ENCODE measurements at places on chromosomes 16 and 17.

DNA sequence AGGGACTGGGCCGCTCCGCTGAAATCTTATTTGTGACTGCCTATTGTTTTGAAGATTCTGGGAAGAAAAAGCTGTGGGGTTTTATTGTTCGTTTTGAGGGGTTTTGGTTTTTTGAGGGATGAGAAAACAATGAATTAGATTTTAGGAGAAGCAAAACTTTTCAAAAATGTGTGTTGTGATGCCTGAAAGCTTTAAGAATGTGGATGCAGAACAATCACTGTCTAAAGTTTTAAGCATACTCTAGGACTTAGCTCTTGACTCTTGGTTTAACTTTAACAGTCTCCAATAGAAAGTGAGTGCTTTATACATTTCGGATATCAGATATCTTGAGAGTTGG lies 899 bp downstream of the CFAP52 start:
- DNase-seq: no peak

DNA sequence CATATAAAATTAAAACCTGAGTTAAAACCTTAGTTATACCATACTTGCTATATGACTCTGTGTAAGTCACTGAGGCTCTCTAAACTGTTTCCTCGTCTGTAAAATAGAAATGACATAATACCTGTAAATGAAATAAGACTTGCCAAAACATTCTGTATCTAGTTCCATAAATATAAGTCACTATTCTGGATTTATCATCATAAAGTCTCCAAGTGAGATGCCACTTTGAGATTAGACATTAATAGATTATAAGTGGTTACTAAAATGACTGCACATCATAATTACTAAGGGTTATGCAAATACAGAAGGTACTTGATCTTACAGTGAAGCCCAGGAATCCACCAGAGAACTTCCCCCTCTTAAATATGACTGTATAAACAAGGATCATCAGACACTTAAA lies 12.0 kb upstream of the BRIP1 start:
- DNase-seq: no peak

DNA sequence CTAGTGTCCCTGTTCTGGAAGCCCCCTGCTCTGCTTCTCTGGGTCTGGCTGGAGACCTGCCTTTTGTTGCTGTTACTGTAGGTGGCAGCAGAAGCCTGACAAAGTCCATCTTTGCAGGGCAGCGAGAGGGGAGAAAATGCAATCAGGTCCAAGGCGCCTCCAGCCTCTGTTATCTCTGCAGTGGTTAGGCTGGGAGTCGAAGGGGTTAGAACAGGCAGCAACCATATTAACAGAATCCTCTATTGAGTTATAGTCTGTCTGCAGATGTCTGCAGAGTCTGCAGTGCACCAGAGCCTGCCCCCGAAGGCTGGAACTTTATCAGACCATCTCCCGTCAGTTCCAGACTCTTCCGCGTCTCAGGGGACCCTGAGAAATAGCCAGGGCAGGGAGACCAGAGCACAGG lies 404.9 kb upstream of the EEF2KMT start:
- no peak for DNase-seq

DNA sequence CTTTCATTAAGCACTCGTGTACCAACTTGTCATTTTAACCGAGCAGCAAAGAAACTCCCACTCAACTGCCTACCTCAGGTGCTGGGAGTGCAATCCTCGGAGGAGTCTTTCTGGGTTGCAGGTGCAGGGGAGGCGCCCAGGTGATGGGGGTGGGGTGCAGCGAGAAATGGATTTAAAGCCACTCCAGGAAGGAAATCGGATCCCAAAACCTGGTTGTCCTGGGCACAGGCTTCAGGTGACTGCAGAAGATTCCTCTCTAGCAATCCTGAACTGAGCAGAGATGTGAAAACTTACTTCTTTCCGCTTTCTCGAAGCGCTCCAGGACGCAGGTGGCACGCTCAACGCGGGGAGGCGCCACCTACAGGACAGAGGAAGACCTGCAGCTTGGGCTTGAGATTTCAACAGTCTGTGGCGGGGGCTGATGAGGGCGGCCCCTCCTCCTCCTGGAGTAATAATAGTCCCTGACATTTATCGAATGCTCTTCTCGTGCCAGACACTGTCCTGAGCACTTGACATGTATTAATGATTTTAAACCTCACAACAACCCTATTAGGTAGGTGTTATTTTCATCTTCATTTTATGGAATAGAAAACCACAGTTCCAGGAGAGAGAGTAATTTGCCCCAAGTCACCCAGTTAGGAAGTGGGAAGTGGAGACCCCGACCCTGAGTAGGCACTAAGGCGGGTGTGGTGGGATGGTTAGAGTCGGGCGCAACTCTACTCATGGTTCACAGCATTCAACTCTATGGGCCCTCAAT lies 27.2 kb upstream of the SKAP1 start:
- DNase-seq: no peak

DNA sequence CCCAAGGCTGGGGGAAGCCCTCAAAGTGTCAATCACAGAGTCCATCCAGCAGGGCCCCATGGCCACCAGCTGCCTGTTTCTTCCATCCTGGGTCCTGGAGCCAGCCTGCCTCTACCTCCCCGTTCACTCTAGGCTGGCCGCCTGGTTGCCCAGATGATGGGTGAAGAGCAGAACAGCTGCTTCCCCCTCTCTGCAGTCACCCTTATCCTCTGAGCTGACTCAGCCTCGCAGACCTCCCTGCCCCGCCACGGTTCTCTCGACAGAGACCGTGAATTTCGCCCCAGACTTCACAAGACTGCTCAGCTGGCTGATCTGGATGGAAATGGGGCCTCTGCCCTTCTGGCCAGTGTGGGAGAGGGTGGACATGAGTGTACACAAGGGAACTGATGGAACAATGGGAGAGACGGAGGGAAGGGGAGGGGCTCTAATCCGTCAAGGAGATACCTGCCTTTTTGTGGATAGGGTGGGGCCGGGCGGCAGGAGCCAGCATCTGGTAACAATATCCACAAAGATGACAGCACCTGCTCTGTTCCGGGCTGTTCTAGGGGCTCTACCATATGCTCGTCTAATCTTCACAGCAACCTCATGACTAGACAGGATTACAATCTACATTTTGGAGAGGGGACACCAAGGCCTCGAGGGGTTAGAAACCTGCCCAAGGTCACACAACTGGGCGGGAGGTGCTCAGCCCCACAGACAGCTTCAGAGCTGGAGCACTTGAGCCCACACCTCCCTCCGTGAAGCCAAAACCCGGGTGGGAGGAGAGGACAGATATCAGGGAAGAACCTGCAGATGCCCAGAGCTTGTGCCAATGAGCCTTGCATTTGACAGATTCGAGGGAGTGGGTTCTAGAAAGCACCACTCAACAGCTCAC lies 136.0 kb downstream of the SDK2 start:
- DNase-seq: no peak

DNA sequence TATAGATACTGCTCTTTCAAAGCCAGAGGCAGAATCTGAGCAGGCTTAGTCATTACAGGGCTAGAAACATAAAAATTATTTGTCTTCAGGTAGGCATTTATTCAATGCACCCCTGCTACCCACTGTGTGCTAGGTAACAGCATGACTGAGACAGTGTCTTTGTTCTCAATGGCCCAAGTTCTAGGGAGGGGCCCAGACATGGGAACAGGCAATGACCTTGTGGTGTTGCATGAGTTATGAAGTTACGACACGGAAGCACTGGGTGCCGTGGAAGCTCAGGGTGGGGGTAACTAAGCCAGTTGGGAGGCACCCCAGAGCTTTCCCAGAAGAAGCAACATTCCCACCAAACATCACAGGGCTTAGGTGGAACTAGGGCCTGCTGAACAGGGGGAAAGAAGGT lies 87.0 kb downstream of the CPPED1 start:
- DNase-seq: no peak

DNA sequence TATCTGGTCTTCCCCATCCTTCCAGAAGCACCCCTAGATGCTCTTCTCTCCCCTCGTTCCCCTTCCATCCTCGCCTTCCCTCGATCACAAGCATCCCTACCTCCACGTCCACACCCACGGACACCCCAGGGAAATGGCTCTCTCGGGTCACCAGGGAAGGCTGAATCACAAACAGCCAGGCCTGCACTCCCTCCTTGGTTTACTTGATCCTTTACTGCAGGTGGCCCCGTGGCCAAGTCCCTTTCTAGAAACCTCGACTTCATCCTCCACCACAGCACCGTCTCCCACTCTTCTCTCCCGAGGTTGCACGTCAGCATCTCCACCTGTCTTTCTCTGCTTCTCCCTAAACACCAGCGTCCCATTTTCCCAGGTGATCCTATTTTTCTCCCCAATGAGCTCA lies 6.5 kb upstream of the RBFOX3 start:
- no peak for DNase-seq

- no peak for DNase-seq
These were observed 143.1 kb downstream of the GSG1L start for GRCh38 chr16:27920391-27920891.

DNA sequence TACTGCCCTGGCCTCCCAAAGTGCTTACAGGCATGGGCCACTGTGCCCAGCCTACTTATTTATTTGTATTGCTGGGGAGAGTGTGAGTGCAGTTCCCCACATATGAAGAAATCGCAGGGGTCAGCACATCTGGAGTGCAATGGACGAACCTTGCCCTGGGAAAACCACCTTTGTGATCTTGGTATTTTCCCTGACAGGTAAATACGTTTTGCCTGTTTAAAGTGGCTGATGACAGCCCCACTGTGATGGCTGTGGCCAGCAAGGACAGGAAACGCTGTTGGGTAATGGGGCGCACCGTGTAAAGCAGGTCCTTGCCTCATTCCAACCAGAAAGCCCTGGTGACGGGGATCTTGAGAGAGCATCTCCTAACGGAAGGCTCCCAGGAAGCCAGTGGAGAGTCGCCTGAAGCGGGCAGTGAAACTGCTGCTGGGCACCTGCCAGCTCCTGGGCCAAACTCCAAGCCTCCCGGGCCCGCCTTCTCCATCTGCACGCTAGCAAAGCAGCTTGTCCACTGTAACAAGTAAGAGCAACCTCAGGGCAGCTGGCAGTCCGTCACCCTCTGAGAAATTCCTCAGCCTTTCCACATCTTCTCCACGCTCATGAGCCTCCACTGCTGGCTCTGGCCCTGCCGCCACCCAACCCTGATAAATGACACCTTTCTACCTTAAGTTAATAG lies 17.5 kb downstream of the EMC8 start:
- DNase-seq: no peak

- no peak for DNase-seq
These were observed 18.9 kb downstream of the VASN start for GRCh38 chr16:4390266-4391260.

DNA sequence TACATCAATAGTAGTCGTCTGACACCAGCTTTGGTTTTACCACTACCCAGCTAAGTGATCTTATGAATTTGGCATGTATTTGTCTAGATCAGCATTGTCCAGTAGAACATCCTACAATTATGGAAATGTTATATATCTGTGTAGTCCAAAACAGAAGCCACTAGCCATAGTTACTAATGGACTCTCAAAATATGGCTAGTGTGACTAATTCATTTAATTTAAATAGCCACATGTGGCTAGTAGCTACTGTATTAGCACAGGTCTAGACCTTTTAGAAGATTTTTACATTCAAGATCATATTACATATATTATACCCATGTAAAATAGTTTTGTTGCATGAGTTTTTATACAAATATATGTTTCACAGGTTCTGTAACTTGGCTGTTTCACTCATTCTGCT lies 27.0 kb upstream of the NFAT5 start:
- no peak for DNase-seq

DNA sequence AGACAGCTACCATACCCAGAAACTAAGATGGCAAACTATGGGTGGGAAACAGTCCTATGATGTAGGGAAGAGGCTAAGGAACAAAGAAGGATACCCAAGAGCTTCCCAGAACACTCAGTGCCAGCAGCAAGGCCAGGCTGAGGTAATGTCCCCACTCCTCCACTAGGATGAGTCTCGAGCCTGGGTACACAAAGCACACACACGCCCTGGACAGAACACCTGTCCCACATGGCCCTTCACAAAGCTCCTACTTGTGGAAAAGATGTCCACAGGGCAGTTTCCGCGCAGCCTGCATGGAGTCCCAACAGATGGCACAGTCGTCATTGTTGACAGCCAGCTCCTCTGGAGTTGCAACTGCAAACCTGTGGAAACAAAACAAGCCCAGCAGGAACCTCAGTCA lies 23.9 kb downstream of the AMFR start:
- no peak for DNase-seq

DNA sequence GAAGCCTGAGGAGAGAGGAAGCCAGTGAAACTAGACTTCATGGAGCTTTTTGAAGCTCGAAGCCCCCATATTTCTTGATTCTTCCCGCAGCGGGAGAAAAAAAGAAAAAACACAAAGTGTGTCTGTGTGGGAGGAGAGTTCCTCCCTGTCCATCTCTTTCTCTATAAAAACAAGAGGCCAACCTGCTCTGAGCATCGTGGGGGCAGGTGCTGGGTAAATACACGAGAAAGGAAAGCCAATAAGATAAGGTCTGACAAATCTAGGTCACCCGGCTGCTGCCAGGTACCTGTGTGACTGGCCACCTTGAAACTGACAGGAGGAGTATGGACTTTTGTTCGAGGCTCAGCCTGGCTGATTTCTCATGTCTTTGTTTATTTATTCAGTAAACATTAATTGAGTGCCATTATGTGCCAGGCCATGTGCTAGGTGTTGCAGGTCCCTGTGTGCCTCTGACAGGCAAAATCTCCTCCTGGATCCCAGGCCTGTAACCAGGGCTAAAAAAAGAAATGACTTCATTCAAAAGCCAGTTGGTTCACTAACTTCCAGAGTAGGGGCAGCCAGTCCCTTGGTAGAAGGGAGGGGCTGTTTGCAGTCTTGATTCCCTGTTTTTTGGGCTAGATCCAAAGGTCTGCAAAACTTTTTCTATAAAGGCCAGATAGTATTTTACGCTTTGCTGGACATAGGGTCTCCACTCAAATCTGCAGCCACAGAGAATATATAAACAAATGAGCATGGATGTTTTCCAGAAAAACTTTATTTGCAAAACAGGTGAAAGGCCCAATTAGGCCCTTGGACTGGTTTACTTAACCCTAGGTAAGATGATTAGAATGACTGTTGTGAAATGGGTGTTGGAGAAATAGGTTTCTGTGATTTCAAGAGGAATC lies 35.6 kb downstream of the YPEL2 start:
- no peak for DNase-seq

DNA sequence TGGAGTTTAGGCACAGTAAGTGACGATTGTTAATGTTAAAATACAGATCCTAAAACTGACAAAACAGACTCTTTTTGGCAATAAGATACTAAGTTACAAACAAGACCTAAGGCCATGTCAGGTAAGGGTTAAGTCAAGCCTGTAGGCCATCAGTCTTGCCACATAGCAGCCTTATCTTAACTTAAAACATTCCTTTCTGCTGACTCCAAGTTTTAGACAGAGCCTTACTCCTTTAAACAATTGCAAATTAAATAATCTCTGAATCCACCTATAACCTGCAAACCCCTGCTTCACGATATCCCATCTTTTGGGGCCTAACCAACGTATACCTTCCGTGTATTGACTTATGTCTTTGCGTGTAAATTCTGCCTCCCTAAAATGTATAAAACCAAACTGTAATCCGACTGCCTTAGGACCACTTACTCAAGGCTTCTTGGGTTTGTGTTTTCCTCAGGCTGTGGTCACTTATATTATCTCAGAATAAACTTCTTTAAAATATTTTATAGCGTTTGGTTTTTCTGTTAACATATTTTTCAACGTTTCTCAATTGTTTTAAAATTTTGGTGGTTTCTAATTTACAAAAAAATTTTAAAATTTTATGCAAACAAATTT lies 64.4 kb downstream of the EFCAB5 start:
- DNase-seq: no peak

GRCh38 chr16:77849646-77850258 lies 61.4 kb downstream of the VAT1L start:
- DNase-seq: no peak

GRCh38 chr17:80866050-80866793 lies 125.4 kb upstream of the CHMP6 start:
- DNase-seq: peak; percentile 26
